ENCODE measurements at places on chromosomes 1 and 21. TPM values are rescaled to one million over a fixed set of nuclear protein-coding genes. Genes with fewer than 3 reads are reported as not detected.

The LCE1A gene
- total RNA-seq, result not detected

The ST6GALNAC3 gene
- total RNA-seq, result 3.4 TPM

The SPATA17 gene
- 2.1 TPM for total RNA-seq

The TEDDM1 gene
- not detected for total RNA-seq

The SPATA46 gene
- not detected for total RNA-seq

The MATN1 gene
- not detected for total RNA-seq

The MAEL gene
- total RNA-seq, result 4.7 TPM

The FCGR2B gene
- total RNA-seq, result 3.5 TPM

The ADORA1 gene
- total RNA-seq, result 8.5 TPM

The CTSS gene
- 15.2 TPM for total RNA-seq

The CELA3A gene
- 3.9 TPM for total RNA-seq

The TFF2 gene
- total RNA-seq, result not detected

The RHOU gene
- total RNA-seq, result 3.3 TPM

The WASF2 gene
- total RNA-seq, result 41.2 TPM

The FMOD gene
- total RNA-seq, result 9.9 TPM

The UBE2J2 gene
- total RNA-seq, result 41.3 TPM

All from heart right ventricle (tissue), 16 donors.